ENCODE measurements at places on chromosomes 12 and 14. TPM values are rescaled to one million over a fixed set of nuclear protein-coding genes. Genes with fewer than 3 reads are reported as not detected.

GRCh38 chr12:118853634-118854033 lies 127.7 kb upstream of the SRRM4 start:
- DNase-seq, result peak; percentile 3
- H3K4me1 ChIP-seq, result no peaks in the 10 kb centered on the region
- no peak overlapping the region for H3K27ac ChIP-seq

DNA sequence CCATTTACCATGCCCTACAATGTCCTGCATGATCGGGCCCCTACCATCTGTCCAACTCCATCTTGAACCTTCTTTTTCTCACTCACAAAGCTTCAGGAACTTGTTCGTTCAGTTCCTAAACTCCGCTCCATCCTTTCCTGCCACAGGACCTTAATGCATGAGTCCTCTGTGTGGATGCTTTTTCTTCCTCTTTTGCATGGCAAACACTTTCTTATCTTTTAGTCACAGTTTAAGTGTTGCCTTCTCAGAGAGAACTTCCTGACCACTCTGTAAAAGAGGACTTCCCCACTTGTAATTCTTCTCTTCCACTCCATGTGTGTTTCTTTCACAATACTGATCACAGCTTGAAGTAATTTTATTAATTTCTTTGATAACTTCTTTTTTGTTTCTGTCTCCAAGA lies 54.4 kb upstream of the ETV6 start:
- no peak for DNase-seq
- no peak overlapping the region for H3K4me3 ChIP-seq
- H3K36me3 ChIP-seq, result no peaks in the 10 kb centered on the region

DNA sequence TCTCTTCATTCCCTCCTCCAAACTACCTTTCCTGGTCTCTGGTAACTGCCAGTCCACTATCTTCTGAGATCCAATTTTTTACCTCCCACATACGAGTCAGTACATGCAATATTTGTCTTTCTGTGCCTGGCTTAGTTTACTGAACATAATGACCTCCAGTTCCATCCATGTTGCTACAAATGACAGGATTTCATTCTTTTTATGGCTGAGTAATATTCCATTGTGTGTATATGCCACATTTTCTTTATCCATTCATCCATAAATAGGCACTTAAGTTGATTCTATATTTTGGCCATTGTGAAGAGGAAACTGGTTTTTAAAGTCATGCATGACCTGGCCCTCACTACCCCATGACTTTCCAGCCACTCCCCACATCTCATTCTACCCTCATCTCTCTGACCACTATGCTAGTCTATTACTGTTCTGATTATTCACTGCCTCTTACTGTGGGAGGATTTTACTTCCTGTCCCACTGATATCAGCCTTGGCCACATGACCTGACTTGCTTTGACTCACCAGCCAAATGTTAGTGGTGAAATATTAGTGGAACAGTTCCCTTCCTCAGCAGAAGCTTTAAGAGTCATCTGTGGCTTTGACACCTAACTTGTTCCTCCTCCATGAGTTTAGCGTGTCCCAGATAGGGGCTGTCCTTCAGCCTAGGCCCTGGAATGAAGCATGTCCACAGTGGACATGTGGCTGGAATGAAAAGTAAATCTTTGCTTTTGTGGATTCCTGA lies 52.2 kb downstream of the GOLGA5 start:
- H3K4me1 ChIP-seq, result peaks cover 22% of the 10 kb centered on the region
- DNase-seq, result peak; percentile 41
- no peak overlapping the region for H3K4me3 ChIP-seq
- no peaks in the 10 kb centered on the region for H3K27me3 ChIP-seq
- peak overlapping the region; percentile 42 for H3K27ac ChIP-seq
- peaks cover 6% of the 10 kb centered on the region for H3K36me3 ChIP-seq

GRCh38 chr14:51653775-51654532 lies 2.2 kb downstream of the FRMD6 start:
- no peak overlapping the region for H3K27ac ChIP-seq
- H3K4me1 ChIP-seq, result peaks cover 20% of the 10 kb centered on the region

GRCh38 chr12:56114084-56114483 lies 2.3 kb upstream of the RPL41 start:
- DNase-seq, result no peak
- peaks cover 24% of the 10 kb centered on the region for H3K4me1 ChIP-seq
- H3K36me3 ChIP-seq, result peaks cover 67% of the 10 kb centered on the region

The EXOC3L4 gene
- not detected for total RNA-seq

The SLC17A8 gene
- not detected for total RNA-seq

- H3K4me3 ChIP-seq, result no peak overlapping the region
- peaks cover 16% of the 10 kb centered on the region for H3K4me1 ChIP-seq
- H3K36me3 ChIP-seq, result peaks cover 29% of the 10 kb centered on the region
- DNase-seq, result no peak
Measured at GRCh38 chr12:11693601-11694000, 44.1 kb downstream of the ETV6 start.

- no peaks in the 10 kb centered on the region for H3K36me3 ChIP-seq
- no peaks in the 10 kb centered on the region for H3K4me1 ChIP-seq
- no peak overlapping the region for H3K27ac ChIP-seq
- H3K4me3 ChIP-seq, result no peak overlapping the region
- H3K27me3 ChIP-seq, result no peaks in the 10 kb centered on the region
- no peak for DNase-seq
Measured at GRCh38 chr12:3020850-3021435, 56.2 kb upstream of the TSPAN9 start.

DNA sequence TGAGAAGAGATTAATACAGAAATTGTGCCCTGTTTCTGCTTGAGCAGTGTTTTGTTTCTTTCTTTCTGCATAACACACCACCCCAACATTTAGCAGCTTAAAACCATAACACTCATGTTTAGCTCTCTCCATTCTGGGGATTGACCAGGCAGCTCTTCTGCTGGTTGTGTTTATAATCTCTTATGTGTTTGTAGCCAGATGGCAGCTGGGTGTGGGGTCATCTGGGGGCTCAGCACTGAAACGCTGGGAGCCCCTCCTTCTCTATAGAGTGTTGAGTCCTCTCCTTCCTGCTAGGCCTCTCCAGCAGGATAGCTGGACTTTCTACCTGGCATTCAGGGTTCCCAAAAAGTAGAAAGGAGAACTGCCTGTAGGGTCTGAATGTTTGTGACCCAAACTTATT lies 270.6 kb downstream of the TTC8 start:
- no peaks in the 10 kb centered on the region for H3K4me1 ChIP-seq
- no peak for DNase-seq
- H3K27me3 ChIP-seq, result no peaks in the 10 kb centered on the region
- H3K4me3 ChIP-seq, result no peak overlapping the region
- no peak overlapping the region for H3K27ac ChIP-seq

The ALX1 gene
- not detected for total RNA-seq

The IL26 gene
- total RNA-seq, result 0.21 TPM
